ENCODE measurements at places on chromosomes 16 and 17.

GRCh38 chr16:71536752-71537499 lies 10.7 kb downstream of the CHST4 start:
- no peak for DNase-seq

DNA sequence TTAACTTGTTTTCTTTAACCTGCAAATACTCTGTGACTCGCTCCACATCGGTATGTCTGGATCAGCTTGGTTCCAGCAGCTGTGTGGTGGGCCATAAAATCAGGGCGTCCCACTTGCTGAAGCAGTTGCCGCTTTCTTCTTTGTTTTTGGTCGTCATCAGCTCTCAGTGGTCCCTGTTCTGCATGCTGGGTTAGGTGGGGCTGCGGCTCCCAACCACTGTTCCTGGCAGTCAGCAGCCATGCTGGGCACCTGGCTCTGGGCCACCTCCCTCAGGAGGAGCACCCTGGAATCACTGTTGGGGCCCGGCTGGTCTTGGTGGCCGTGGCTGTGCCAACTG lies 23.0 kb downstream of the MGRN1 start:
- no peak for DNase-seq

- no peak for DNase-seq
Observed at GRCh38 chr16:6375465-6376075, 957.1 kb upstream of the RBFOX1 start.

- DNase-seq: no peak
Observed at GRCh38 chr17:42521036-42521435, 15.0 kb upstream of the NAGLU start.

DNA sequence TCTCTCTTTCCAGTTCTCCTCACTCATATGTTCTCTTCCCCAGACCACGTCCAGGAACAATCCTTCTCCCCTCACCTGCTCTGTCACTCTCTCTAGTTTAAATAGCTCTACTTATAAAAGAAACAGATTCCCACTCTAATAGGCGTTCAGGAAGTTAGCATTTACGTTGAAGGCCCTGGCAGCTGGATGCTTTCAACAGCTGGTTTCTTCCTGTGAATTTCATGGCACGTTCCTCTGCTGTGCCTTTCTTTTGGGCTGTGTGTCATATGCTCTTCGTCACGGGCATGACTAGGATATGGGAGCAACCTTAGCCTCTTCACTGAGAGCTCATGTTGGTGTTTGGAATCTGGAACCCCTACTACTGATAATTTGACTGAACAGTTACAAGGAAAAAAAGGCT lies 73.2 kb downstream of the ZNF18 start:
- DNase-seq: no peak

DNA sequence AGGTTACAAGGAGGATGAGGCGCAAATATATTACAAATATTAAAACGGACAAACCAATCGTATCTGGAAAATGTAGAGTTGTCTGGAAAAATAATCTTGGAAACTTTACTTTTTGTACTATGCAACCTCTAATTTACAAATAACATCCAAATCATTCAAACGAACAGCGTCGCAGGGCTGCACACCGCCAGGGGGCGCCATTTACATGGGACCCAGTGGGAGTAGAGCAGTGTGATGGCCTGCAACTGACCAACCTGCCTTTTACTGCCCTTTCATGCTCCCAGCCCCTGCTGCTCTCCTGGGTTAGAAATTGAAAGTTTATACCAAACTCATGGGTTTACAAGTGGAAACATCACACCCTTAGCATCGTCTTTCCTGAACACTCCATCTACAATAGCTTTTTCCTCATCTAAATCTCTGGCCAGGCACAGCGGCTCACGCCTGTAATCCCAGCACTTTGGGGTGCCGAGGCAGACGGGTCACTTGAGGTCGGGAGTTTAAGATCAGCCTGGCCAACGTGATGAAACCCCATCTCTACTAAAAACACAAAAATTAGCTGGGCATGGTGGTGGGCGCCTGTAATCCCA lies 10.0 kb downstream of the PITPNC1 start:
- peak; percentile 76 for DNase-seq

GRCh38 chr17:68578236-68578635 lies 22.9 kb downstream of the FAM20A start:
- DNase-seq: no peak

- DNase-seq: no peak
Observed at GRCh38 chr16:90046122-90046970, 27.1 kb upstream of the DBNDD1 start.

GRCh38 chr16:76474048-76474447 lies 196.8 kb downstream of the CNTNAP4 start:
- no peak for DNase-seq

- peak; percentile 68 for DNase-seq
Observed at GRCh38 chr16:67530013-67530939, 1.6 kb downstream of the RIPOR1 start.

DNA sequence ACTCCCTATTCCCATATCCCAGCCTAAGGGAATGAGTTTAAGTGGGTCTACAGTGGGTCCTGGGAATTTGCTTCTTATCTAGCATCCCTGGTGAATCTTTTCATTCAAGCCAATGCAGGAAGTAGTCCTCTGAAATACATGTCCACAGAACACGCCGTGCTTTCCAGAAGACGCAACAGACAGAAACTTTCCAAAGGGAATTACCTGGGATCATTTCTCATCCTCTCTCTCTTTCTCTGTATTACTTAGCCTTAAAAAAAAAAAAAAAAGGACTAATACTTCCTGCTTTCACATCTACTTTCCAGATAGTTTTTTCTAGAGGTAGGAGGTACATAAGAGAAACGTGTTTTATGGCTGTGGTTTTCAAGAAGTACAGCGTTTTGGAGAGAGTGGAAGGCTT lies 499.0 kb downstream of the MAF start:
- no peak for DNase-seq

GRCh38 chr17:43548689-43549379 lies 2.7 kb upstream of the ETV4 start:
- no peak for DNase-seq

GRCh38 chr16:35565626-35566025 lies 2106.2 kb downstream of the TP53TG3F start:
- no peak for DNase-seq

DNA sequence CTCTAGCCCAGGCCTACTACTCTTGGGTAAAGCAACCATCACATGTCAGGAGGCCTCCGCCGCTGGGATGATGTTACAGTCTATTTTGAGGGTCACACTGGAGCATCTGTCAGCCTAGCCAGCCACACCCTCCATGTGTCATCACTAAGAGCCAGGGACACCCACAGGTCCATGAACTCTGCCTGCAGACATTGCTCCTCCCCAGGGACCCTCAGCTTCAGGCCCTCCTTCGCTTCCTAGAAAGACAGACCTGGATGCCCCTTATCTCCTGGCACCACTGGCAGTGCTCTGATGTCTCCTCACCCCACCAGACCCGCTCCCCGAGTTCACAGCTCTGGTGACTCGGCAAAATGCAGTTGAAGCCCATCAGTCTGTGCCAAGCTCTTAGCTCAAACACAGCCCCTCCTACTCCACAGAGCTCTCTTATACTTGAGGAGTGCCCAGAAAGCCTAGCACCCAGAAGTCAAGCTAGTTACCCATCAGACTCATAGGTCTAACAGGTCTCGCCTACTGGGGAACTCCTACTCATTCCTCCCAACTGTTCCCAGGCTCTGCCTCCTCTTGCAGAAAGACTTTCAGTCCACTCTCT lies 5.9 kb downstream of the RANBP10 start:
- no peak for DNase-seq

Data from nephron progenitor cell (in vitro differentiated cells).